ENCODE measurements at places on chromosomes 5 and 9.

- no peak for DNase-seq
These were observed 53.6 kb downstream of the RXRA start for GRCh38 chr9:134379831-134380365.

DNA sequence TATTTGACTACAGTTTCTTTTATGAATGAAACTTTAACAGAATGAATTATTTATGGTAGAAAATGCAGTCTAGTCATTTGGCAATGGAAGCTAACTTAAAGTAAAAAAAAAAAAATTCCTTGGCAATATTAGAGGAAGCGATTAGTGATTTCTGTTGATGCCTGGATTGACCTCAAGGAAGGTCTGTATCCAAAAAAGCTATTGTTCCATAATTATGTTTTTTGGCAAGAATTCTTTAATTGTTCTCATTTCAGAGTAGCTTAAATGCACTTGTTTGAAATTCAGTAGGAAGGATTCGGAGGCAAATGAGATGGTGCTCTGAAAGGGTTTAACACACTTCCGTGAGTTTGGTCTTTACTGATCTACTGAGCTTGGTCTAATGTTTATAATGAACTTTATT is 61.8 kb downstream of the ITGA1 start:
- DNase-seq: no peak

DNA sequence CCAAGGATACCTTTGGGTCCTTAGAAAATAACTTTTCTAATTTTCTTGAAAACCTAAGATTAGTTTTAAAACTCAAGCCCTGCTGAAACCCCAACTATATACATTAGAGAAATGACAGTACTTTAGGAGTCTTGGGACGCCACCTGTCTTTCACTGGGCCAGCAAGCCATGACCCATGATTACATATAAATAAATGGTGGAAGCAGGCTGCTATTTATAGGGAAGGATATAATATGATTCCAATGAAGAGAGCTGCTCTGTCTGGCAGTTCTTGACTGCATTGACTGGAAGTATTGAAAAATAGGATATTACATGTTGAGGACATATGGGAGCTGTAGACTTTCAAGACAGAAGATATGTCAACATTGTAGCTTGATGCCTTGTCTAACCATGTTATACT is 7.3 kb downstream of the JMY start:
- no peak for DNase-seq

DNA sequence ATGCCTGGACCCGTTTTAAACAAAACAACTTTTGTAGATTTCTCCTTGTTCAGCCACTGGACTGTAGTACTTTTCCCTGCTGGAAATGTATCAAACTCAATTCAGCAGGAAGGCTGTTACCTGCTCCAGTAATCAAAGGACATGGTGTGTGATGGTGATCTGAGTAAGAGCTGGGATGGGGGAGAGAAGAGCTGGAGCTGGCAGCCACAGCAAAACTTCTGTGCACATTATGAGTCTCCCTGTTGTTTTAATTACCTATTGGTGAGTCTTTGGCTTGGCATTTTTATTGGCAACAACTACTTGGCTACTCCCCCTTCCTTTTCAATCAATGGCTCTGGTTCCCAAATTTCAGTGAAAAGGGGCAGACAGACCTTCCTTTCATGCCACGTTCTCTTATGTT is 9.7 kb downstream of the NREP start:
- no peak for DNase-seq

DNA sequence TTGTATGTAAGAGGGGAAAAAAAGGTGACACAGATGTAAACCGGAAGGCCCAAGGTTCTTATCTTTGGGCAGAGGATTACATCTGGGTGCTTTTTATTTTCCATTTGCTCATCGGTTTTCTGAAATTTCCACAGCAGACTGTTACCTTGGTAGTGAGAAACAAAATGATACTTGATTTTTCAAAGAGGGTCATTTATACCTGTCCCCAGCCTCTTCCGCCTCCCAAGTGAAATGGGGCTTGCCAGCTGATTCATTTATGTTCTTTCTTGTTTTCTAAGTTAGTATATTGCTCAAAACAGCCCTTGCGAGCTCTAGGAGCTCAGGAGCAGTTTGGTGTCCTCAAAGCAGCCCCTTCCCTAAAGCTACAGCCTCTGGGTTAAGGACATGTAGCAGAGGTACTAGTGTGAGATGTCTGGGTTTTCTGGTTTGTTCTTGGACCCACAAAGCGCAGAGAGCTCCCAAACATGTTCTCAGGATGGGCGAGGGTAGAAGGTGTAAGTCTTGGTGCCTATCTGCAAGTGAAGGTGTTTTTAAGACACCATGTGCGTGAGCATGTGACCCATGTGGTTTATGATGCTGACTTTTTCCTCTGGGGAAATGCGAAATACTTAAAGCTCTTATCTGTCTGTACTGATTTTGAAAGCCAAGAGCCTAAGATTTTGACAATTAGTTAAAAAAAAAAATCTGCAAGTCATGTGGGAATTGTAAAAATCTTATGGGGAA is 38.3 kb downstream of the DAPK1 start:
- no peak for DNase-seq

DNA sequence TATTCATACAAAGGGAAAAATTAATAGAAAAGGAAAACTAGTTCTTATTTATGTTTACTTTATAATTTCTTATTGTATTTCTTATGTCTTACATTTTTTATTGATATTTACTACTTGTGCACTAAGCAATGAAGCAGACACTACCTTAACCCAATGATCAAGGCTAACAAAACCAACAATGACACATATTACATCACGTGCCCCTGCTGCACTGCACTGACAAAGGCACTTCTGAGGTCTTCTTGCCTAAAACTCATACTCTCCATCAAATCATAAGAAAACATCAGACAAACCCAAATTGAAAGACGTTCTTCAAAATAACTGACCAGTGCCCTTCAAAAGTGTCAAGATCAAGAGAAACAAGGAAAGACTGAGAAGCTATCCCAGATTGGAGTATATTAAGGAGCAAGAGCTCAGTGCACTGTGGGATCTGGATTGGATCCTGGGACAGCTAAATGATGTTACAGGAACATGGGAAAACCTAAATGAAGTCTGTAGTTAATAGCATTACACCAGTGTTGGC is 230.9 kb downstream of the AUH start:
- no peak for DNase-seq

DNA sequence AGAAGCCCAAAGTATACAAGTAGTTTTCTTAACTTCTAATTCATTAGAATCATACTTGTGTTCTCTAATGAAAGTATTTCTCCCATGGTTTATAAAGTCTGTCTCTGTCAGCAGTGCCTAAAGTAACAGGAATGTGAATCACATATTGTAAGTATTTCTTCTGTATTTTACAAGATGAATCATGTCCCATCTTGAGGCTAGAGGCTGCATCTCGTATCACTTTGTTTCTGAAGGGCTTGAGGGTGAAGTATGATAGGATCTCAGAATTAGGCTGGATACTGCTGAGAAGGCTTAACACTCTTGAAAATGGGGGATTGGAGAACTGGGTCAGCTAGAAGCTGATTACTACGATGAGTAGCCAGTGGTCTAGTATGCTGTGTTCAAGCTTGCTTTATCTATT is 242.2 kb upstream of the ACTBL2 start:
- no peak for DNase-seq

- DNase-seq: no peak
These were observed 883.9 kb upstream of the DMAC1 start for GRCh38 chr9:8683496-8683895.

DNA sequence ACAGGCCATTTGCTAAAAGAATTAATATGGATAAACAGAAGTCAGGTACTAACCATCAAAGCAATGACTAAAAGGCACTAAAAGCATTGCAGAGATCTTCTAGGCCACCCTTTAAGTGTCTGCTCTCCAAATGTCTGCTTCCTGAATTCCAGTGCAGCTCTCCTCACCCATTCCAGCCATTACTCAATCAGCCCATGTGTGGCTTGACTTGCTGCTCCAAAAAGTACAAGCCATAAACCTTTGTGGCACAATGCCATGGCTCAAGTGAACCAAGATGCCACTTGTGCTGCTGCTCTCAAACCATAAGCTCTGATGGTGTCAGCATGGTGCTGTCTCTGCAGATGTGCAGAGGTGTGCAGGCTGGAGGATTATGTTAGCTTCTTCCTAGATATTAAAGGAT is 290.2 kb upstream of the POU5F2 start:
- no peak for DNase-seq

DNA sequence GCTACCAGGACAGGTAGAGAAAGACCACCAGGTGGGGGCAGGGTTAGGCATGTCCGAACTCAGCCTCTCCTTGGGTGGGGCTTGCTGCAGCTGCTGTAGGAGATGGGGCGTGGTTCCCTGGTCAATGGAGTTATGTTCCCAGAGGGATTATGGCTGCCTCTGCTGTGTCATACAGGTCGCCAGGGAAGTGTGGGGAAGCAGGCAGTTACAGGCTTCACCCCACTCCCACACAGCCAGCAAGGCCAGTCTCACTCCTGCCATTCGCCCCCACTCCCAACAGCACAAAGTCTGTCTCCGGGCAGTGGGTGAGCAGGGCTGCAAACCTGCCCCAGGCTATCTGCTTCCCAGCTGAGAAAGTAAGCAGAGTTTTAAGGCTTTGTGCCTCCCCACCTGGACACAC is 20.0 kb upstream of the CEP72 start:
- no peak for DNase-seq

- peak; percentile 94 for DNase-seq
These were observed 75.0 kb downstream of the STK10 start for GRCh38 chr5:172113036-172113435.

DNA sequence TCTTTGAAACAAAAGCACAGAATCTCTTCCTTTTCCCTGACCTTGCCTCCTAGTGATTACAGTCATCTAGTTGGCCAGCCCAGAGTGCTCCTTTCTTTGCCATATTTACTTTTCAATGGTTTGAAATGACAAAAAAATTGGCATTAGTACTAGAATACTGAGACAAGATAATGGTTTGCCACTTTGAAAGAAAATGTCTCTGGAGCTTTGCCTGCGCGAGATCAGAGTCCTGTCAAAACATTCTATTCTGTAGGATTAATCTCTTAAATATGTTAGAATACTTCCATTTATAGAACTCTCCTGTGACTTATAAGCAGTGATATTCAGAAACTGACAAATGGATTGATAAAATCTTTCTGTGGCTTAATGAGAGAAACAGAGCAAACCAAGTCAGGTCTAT is 484.0 kb upstream of the IZUMO3 start:
- no peak for DNase-seq

DNA sequence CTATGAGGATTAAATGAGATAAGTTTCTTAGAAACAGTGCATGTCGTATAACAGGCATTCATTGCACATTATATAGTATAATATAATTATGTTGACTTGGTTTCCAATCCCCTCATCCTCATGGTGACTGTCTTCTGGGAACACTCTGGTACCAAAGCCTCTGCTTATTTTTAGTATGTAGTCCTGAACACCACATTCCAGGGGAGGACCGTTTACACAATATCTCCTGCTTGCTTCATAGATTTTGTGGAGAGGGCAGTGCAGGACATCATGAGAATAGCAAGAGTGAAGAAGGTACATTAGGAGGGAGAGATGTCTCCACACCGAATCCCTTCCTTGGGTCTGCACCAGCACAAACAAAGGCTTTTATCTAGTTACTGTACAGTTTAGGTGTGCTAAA is 20.5 kb upstream of the BHMT start:
- DNase-seq: no peak

- no peak for DNase-seq
These were observed 74.0 kb upstream of the PHYKPL start for GRCh38 chr5:178306430-178307225.

GRCh38 chr9:14347406-14348122 is 33.6 kb upstream of the NFIB start:
- DNase-seq: no peak

GRCh38 chr9:119020730-119021333 is 348.4 kb downstream of the BRINP1 start:
- no peak for DNase-seq

GRCh38 chr9:120562861-120563443 is 17.0 kb downstream of the CDK5RAP2 start:
- DNase-seq: no peak

DNA sequence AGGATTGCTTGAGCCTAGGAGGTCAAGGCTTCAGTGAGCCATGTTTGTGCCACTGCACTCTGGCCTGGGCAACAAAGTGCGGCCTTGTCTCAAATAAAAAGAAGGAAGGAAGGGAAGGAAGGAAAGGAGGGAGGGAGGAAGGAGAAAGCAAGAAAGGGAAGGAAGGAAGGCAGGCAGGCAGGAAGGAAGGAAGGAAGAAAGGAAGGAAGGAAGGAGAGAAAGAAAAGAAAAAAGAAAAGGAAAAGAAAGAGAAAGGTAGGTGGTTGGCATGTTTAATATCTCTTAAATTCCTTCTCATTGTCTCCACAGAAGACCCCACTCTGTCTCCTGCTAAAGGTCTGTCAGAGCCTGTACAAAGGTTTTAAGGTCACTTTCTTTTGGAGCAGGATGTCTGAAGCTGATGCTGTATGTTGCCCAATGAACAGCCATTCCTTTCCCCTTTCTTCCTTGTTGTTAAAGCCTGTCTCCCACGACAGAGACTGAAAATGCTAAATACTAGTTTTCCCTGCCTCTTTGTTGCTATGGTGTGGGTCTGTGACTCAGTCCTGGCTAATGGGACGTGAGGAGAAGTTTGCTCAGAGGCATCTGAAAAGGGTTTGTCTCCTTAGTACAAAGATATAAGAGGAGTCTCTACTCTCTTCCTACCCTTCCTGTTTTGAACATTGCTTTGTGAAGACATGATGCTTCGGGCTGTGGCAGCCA is 213.3 kb downstream of the PCSK1 start:
- DNase-seq: no peak

DNA sequence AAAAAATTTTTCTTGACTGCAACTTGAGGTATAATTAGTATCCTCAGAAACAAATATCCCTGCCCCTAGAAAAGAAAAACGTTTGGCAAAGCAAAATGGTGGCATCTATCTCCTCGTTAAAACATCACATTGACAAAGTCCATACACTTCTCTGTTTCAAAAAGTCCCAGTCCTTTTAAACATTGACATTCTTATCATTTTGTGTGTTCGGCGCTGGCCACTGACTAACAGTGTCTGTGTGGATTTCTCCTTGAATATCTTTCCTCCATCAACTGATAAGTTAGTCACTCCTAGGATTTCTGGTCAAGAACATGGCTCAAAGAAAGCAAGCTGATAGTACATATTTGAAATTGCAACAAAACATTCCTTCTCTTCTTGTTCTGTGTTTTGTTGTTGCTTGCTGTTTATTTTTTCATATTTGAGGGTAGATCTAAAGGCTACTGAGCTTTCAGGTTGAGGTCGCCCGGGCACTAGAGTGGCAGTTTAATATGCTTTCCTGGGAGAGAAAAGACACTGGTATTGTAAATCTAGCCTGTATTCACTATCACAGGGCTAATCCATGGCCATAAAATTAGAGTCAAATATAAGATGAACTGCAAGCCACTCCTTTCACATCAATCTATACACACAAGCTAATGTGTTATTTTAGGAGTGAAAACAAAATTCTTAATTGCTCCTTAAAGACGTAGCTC is 8.5 kb upstream of the PPIC start:
- no peak for DNase-seq

DNA sequence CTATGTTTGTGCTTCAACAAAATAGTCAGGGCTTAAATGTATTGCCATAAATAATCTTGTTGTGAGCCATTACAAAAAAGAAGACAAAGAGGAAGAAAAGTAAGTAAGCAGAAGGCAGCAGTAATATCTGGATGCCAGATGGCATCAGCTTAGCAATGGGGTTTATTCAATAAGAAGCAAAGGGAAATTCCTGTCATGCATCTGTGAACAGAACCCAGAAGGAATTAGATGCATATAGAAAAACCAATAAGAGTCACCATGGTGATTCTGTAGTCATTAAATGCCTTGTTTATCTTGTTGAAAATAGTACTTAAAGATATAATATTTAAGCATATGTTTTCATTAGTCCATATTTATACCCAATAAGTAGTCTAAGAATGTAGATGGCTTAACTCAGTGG is 216.0 kb downstream of the ADAMTSL1 start:
- no peak for DNase-seq

All from HL-60 (cell line).